NCI-H774 (cell line): ENCODE measurements at places on chromosomes 4 and X.

DNA sequence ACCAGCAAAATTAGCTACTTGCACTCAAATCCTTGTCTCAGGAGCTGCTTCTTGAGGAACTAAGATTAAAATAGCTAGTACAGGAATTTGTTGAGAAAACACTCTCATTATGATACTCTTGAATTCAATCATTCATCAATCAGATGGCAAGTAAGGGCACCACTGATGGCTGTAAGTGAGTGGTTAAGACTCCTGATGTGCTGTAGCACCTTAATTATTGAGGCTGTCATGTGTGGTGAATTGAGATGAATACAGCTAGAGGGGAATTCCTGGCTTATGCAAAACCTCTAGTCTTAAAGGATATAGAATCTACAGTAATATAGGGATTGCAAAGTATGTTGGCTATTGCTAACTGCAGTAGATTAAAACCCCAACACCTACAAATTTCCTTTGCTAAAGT is 509.1 kb downstream of the IQCM start:
- DNase-seq: no peak

GRCh38 chr4:87739494-87739893 is 59.9 kb upstream of the IBSP start:
- DNase-seq: no peak

DNA sequence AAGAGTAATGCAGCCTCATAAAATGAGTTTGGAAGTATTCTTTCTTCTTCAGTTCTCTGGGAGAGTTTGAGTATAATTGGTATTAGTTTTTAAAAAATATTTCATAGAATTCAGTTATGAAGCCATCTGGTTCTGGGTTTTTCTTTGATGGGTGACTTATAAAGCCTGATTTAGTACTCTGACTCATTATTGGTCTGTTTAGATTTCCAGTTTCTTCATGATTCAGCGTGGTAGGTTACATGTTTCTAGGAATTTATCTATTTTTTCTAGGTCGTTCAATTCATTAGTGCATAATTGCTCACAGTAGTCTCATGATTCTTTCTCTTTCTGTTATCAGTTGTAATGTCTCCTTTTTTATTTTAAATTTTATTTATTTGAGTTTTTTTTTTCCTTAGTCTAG is 111.2 kb downstream of the CEP44 start:
- no peak for DNase-seq

DNA sequence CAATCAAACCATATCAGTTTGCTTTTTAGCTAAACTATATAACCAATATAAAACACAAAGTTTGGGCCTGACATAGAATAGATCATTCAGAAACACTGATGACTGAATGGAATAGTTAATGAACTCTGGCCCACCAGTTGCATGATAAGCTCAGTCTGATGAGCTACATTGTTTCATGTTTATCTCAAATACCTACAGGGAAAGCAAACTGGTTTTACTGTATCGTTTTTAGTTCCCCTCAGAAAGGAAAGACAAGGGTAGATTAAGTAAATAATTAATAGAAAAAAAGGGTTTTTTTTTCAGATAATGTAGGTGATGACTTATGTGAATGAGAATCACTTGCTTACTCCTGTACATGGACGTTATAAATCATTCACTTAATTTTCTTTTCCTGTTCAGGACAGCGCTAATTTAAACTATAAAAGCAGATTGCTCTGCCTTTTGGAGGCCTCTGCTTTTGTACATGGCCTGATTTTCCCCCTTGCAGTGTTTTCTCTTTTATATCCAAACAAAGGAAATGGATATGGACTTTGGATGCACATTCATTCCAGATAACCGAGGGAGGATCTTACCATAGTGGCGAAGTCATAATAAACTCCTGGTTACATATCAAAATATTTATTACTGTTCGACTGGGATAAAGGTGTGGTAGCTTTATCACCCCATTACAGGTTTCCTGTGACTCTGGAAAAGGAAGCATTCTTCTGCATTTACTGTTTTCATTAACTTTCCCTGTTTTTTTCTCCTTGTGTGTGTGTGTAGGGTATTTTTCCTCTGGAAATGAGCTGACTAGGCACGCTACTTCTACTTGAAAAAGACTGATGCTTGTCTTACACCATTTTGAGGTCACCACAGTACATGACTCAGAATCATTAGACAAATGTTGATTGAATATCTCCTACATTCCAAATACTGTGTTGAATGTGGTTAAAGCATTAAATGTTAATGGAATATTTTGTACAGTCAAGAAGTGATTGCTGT is 373.1 kb upstream of the HS3ST1 start:
- no peak for DNase-seq

GRCh38 chr4:47478804-47479203 is 6.3 kb upstream of the ATP10D start:
- DNase-seq: no peak

DNA sequence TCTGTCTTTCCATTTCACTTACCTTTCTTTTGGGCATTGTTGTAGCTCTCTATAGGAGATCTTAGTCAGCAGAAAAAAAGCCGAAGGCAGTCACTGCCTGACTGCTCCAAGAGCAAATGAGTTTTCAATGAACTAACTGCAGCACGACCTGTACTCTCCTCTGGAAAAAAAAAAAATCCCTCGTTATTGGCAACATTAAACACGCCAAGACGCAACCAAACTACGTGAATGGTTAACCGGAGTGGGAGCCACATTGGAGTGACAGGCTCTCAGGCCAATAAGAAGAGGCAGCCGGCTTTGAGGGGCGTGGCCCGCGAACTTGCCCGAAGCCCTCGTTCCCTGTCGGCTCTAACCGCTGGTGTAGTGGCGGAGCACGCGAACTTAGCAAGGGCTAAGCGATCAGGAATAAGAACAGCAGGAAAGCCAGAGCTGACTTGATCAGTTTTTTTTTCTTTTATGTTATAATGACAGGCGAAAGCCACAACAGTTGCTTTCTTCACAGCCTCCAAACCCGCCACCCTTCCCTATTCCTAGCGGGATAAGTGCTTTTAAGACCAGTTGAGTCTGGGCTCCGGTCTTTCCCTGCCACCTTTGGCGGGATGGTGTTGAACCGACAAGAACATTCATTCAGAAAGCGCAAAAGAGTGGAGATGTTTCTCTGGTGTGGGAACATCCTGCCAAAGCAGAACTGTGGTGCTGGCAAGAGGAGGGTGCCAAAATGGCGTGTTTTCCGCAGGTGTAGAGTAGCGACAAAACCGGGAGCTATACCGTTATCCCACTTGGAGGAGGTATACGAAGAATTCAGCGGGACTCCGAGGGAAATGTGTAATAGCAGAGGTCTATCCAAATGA is 80.0 kb downstream of the HMGN5 start:
- DNase-seq: peak; percentile 85

DNA sequence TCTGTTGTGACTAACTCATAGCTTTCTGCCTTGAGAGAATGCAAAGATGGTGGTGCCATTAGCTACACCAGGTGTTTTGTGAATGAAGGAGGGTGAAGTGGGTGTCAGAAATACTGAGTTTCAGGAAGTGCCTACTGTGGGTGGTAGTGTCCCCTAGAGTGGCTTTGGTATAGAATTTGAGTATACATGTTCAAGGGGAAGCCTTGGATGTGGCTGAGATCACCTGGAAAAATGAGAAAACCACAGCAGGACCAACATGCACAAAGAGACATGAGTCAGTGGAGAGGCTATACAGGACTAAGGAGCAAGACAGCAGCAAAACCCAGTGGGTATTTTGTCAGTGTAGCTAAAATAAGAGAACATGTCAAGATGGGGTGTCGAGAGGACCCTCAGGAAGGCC is 204.3 kb upstream of the TBL1X start:
- no peak for DNase-seq

GRCh38 chr4:158496030-158496741 is 25.5 kb upstream of the RXFP1 start:
- DNase-seq: peak; percentile 7

DNA sequence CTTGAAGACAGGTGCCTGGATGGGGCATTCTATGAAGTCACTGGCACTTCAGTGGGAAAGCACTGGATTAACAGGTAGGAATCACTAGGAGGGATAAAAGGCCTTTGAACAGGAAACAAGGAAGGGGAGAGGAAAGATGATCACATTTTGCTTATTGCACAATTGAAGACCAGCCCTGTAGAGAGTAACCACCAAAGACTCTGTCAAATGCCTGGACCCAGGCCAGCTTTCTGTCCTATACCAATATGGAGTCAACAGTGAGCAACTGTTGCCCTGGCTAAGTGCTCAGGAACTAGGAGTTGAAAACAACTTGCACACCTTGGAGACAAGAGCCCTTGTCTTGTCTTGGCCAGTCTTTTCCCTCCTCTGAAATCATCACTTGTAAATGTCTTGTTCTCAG is 14.1 kb upstream of the RTL3 start:
- DNase-seq: no peak

- DNase-seq: no peak
Measured at GRCh38 chr4:87840149-87840548, 7.4 kb downstream of the MEPE start.

DNA sequence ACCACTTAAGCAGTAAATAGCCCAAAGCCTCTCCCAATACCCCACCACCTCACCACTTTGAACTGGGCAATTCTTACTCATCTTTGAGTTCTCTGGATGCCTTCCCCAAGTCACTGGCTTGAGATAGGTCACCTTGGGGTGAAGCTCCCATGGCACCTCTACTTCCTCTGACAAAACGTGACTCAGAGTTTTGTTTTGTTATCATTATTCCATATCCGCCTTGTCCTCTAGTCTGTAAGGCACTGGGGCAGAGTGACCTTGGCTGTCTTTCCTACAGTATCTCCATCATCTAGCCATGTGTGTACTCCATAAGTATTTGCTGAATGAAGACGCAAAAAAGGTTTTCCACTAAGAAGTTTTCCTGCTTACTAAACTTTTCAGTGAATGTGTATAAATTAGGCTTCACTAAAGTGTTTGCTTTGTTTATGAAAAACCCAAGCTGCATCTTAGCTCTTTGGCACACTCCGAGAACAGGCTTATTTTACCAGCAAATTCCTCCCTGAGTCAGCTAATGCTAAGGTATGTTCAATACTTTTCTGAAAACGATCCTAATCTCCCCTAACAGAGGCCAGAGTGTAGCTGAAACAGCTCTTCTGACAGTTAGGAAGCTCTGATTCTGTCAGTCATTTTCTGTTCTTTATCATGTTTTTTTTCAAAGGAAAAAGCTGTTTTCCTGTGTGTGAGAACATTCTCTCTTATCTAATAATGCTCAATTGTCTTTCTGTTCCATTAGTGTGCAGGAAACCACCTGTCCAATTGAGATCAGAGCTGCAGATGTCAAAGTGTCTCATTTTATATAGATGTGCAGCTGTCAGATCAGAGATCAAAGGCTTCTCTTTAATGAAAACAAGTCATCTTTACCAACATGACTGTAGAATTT is 30.2 kb upstream of the TSPAN5 start:
- no peak for DNase-seq

GRCh38 chr4:41391271-41391670 is 134.5 kb downstream of the UCHL1 start:
- DNase-seq: no peak

DNA sequence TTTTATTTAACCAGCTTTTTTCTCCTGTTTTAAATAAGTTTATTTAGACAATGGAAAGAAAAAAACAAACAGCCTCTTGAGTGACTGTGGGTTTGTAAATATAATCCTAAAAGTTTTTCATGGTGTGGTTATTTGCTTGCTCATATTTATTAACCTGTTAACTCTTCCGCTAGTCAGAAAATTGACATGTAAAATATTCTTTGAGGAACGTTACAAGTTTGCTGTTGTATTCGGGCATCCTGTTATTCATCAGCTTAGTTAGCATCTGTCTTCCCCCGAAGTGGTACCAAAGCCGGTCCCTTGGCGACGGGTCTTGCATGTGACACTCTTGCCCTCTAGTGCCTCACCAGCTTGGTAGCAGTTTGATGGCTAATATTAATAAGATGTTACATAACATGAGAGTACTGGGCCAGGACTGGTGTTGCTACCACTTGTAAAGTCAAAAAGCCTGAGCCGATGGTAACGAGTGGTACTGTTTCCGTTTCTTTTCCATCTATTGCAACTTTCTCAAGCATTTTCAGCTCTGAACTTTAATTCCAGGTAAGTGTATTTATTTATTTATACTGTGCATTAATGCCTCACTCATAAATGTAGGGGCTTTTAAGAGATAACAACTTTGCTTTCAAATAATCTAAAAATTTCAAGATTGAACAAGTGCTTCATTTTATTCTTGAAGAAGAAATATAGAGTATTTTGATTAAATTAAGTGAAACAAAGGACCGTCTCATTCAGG is at the start of gene NDST3:
Gene NDST3 (plus strand): TSS at position 434 of the 733 bp plus-strand sequence. CDS start 19,425 bp downstream, outside the sequence.
- DNase-seq: peak; percentile 59

DNA sequence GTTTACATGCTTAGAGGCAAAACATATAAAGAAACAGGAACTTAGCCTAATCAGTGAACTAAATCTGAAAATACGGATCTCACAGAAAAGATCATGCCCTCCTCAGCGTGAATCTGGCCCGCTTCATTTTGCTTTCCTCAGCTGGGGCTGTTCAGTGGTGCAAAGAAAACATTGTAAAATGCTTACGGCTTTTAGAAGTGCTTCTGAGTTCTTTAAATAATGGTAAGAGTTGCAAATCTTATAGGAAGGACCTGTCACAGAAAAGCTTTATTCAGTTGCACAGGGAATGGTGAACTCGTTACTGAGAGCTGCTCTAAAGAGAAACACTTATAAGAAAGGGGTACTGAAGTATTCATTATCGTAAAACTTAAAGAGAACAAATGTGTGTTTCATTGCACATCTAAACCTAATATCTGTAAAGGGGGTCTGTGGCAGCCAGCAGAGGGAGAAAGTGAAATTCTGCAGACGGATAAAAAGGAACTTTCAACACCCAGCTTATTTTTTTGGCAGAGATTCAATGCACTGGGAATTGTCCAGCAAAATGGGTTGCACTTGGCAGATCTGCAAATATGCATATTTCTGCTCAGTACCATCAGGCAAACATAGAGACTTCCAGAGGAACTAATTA is 139.2 kb upstream of the ANK2 start:
- no peak for DNase-seq

GRCh38 chr4:15005474-15006115 is 3.3 kb downstream of the CPEB2 start:
- no peak for DNase-seq

- DNase-seq: peak; percentile 48
Measured at GRCh38 chr4:76689145-76689817, 208.7 kb downstream of the SOWAHB start.

- no peak for DNase-seq
Measured at GRCh38 chrX:76815754-76816153, 388.2 kb downstream of the MAGEE1 start.

- DNase-seq: no peak
Measured at GRCh38 chr4:91525621-91526020, 778.1 kb upstream of the GRID2 start.

DNA sequence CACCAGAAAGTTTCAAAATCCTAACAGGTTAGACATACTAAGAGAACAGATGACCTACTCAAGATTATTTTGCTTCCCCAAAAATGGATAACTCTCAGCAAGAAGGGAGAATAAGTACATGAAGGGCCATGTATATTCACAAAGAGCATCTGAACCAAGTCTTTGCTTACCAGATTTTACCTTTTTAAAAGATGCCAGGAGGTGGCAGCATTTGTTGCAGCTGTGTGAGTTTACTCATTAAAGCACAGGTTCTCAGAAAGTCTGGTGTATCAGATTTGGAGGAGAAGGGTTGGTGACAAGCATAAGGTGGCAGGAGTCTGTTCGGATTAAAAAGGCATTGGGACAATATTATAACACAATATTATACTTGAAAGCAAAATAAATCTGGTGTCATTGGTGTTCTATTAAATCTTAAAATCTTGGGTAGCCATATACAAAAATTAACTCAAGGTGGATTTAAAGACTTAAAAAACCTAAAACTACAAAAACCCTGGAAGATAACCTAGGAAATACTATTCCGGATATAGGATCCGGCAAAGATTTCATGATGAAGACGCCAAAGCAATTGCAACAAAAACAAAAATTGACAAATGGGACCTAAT is 51.3 kb upstream of the NFKB1 start:
- DNase-seq: peak; percentile 46
